ENCODE measurements at places on chromosomes 6 and 20.
A peak's percentile ranks its signal among the peaks of the same experiment; 100 is the strongest.

- no peak for DNase-seq
Measured at GRCh38 chr6:40626886-40627285, 39.7 kb upstream of the LRFN2 start.

GRCh38 chr6:30849903-30850651, 34.2 kb upstream of the DDR1 start:
- DNase-seq = no peak

- no peak for DNase-seq
Measured at GRCh38 chr6:29965873-29966601, 23.7 kb downstream of the HLA-A start.

DNA sequence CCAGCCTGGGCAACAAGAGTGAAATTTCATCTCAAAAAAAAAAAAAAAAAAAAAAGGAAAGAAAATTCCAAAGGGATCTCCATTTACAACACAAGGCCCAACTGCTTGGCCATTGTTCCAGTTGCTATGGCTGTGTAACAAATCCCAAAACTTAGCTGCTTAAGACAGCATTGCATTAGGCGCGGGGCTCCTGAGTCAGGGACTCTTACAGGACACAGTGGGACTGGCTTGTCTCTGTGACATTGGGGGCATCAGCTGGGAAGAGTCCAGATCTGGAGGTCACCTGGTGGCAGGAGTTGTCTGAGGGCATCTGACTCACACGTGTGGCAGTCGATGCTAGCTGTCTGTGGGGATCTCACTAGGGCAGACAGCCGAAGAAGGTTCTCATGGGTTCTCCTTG, 35.6 kb downstream of the TTLL9 start:
- no peak for DNase-seq

DNA sequence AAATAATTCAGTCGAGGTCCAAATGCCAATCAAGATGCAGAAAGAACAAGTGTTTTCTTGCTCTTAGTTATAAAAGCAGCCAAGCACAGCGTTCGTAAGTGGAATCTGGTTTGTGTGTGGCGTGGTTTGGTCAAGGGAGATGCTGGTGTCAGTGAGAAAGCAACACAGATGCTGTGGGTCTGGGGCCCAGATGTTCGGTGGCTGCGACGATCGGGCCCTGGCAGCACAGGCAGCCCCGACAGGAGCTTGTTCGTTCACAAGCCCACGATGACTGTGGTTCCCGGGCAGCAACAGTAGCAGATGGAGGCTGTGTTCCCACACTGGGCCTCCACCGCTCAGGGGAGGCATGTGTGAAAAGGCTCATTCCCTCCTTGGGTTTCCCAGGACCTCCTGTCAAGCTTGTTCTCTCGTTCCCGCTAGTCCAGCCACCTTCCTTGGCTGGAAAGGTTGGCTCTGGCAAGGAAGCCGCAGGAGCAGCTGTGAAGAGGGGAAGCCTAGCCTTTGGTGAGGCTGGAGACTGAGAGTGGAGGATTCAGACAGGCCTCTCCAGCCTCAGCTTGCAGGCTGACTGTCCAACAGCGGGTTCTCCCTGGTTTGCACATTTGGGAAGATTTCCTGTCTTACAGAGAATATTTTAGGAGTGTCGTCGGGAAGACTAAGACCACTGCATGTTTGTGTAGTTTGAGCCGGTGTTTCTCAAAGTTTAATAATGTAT, 304.7 kb downstream of the QKI start:
- no peak for DNase-seq

GRCh38 chr6:54846857-54847674, 495 bp downstream of the FAM83B start:
- DNase-seq = peak; percentile 4

GRCh38 chr6:16154904-16155303, 26.0 kb downstream of the MYLIP start:
- DNase-seq = no peak

DNA sequence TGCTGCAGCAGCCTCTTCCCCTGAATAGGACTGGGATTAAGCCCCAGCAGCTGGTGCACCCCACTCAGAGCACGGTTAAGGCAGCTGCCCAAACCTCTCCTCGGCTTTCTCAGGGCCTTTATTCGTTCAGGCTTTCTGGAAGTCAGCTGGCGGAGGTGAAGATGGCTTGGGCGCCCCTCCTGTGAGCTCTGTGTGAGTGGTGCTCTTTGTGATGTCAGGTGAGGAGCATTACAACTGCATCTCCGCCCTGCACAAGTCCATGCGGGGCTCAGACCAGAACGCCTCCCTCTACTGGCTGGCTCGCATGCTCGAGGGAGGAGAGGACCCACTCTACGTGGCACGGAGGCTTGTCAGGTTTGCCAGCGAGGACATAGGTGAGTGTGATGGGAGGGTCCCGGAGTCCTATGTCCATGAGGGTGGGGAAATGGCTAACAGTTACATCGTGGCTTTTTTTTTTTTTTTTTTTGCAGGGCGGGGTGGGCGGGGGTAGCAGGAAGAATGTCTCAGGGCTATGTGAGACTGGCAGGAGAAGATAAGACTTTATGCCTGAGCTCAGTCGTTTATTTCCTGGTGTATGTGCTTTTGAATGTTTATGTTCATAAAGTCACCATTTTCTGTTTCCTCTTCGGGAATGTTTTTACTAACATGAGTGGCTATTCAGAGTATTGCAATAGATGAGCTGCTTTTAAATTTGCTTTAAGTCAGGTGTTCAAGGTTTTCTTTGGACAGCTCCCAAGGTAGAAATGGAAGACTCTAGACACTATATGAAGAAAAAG, 18.2 kb downstream of the WRNIP1 start:
- DNase-seq = no peak

GRCh38 chr20:10673176-10673841, 490 bp downstream of the JAG1 start:
- DNase-seq = peak; percentile 41

DNA sequence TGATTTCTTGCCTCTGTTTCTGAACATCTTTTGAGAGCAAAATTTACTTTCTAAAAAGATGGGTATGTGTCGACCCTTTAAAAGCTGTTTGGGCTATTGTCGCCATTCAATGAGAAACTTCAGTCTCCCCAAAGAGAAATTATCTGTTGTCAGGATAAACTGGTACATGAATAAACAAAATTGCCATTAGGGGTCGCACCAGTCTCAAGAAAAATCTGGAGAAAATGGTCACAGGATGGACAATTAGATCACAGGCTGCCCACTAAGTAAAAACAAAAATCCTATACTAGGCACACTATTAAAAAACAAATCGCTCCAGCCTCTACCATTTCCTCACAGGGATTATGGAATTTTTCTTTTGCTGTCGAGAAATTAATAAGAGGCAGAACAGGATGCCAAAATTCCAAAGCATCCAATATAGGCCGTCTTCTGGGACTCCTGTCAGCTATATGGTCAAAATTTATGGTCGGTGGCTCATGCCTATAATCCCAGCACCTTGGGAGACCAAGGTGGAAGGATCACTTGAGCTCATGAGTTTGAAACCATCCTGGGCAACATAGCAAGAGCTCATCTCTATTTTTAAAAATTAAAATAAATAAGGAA, 5.5 kb upstream of the HLA-E start:
- DNase-seq = no peak

GRCh38 chr6:154721460-154721859, 11.8 kb upstream of the SCAF8 start:
- DNase-seq = no peak

- DNase-seq = no peak
Measured at GRCh38 chr20:38991814-38992704, 29.9 kb downstream of the DHX35 start.

DNA sequence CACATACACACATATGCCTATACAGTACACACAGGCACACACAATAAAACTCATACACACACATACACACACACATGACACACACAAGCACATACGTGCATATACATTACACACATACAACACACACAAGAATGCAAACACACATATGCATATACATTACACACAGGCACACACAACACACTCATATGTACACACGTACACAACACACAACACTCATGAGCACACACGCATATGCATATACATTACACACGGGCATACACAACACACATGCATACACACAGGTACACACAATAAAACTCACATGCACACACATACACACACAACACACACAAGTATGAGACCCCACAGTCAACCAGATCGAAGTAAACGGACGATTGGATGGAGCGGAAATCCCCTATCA, 238.2 kb downstream of the ERMARD start:
- DNase-seq = no peak

DNA sequence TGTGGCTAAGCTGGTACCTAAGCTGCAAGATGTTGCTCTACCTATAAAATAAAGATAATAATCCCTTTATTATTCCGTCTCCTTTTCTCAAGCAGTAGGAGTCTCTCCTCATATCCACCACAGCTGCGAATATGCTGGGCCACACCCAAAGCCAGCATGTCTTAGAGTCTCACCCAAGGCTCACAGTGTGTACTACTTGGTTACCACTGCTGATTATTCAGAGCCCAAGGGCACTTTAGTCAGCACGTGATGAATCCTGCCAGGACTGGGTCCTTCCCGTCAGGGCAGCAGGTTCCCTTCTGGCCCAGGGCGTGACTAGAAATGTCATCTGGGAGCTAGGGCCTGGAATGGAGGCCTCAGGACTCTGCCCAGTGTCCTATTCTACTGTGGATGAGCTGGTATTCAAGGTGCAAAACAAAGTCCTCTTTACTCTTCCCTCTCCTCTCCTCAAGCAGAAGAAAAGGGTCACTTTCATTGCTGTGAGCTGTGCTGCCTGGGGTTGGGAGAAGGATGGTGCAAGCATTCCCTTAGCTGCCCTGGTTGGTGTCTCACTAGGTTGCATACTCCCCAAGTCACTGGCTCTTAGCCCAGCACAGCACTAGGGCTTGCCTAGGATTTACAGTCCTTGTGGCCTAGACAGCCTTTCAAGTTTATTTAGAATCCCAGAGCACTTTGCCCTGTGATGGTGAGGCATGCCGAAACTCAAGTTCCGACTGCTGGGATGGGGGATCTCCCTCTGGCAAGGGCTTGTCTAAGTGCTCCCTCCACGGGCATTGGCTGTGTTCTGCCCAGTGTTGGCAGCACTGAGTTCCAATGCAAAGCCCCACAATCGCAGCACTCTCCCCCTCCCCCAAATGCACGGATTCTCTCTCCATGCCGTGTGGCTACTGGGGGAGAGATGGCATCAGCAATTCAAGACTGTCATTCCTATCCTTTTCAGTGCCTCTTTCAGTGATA, 320.2 kb downstream of the BTBD9 start:
- no peak for DNase-seq

- no peak for DNase-seq
Measured at GRCh38 chr6:1127129-1127528, 184.8 kb upstream of the FOXQ1 start.

GRCh38 chr6:122511193-122511924, 39.8 kb upstream of the SERINC1 start:
- DNase-seq = no peak

DNA sequence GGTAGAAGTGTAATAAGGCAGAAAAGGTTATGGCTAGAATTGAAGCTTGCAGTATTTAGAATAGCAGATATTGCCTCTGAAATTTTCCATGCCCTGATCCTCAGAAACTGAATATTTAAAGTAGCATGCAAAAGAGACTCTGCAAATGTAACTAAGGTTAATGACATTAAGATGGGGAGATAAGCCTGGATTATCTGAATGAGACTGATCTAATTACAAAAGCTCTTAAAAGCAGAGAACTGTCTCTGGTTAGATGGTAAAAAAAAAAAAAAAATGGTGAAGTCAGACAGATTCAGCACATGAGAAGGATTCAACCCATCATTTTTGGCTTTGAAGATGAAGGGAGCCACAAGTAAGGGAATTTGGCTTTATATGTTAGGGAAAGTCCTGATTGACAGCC, 503.7 kb upstream of the IRAK1BP1 start:
- no peak for DNase-seq

Measured in HuH-7 (cell line).